Non-pigmented ciliary epithelial cell (primary cell): ENCODE measurements at places on chromosomes 1 and 21.

GRCh38 chr1:58608297-58608696, 31.2 kb upstream of the TACSTD2 start:
- DNase-seq: no peak

DNA sequence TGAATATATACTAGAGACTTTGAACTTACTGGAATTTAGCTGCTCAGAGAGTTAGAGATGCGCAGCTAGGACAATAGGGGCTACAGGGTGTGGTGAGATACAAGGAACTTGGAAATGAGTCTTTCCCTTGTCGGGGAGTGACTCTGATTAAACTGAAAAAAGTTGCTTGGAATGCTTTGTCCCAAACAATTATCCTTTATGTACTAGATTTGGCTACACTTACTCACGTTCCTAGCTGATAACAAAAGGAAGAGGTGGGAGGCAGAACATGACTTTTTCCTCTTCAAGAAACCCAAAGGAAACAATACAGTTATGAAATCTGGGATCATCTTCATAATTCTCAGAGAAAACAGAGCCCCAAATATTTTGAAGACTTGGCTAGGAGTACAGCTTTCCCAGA, 6.9 kb upstream of the CGN start:
- DNase-seq: no peak

GRCh38 chr1:176167210-176167609, 39.9 kb downstream of the COP1 start:
- DNase-seq: no peak

- DNase-seq: peak; percentile 95
Observed at GRCh38 chr1:1264868-1265272, 8.8 kb downstream of the UBE2J2 start.

DNA sequence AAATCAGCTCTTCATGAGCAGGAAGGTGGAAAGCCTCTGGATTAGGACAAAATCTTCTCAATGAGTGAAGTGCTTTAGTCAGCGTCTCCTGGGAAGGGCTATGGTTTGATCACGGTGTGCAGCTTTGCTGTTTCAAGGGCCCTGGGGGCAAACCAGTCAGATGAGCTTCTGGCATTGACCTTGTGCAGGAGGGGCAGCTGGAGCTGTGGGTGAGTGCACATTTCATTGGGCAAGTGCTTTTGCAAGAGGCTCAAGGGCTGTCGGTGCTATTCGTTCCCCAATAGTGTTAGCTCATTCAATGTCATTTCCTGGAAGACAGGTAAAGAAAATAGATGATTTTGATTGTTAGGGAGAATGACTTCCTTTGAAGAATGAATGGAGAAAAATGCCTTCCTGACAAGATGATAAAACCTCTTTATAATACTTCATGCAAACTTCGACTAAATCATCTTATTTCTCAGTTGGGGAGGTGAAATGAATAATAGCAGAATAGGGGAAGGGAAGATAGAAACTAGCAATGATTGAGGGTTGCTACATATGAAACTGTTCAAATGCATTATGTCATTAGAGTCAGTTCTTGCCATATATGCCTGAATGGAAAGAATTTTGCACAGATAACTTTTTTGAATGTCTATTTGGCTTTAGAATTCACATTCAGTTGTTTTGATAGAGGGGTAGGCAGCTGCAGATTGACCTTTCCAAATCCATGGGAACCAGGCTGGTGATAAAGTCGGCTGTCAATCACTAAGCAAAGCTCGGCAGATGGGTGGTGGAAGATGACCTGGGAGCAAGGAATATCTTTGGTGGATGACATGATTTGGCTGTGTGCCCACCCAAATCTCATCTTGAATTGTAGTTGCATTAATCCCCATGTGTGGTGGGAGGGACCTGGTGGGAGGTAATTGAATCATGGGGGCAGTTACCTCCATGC, 12.9 kb upstream of the DISC1 start:
- no peak for DNase-seq

DNA sequence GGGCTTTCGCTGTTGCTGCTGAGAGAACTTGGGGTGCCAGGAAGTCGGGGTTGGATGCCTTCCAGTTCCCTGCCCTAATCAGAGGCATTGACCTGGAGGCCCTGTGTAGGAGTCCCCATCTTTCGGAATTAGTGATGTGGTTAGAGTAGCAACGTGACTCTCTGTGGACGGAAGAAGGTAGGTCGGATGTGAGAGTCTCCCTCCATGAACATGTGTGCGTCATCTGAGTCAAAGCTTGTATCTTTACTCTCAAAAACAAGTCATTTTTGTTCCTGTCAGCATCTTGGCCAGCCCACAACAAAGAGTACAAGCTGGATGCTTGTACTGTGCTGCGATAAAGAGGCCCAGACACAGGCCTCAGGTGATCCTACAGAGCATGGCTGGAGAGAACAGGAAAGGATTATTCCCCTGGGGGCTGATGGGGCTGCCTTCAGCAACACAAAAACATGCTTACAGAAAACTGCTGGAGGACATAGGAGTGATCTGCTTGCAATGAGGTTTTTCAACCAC, 31.0 kb upstream of the IL10 start:
- DNase-seq: no peak

- DNase-seq: no peak
Observed at GRCh38 chr1:40266786-40267535, 8.9 kb downstream of the ZMPSTE24 start.

- DNase-seq: no peak
Observed at GRCh38 chr1:175166746-175167145, 25.8 kb downstream of the KIAA0040 start.

- no peak for DNase-seq
Observed at GRCh38 chr21:44376606-44377005, 23.2 kb downstream of the TRPM2 start.

- DNase-seq: no peak
Observed at GRCh38 chr1:66933887-66934700, 9.3 kb downstream of the MIER1 start.

DNA sequence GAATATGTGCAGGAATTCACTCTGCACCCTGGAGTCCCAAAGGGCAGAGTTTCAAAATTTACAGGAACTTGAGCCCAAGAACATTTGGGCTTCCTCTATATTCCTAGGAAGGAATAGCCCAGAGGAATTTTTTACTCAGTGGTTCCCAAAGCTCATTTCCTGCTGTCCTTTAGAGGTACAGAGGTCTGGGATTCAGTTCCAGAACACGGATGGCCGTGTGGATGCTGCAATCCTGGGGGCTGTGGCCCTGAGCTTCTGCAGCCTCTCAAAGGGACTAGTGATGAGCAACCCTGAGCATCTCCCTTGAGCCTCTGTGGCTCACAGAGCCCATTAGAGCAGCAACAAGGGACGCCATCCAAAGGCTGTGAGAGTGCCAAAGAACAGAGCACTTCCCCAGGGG, 10.1 kb upstream of the RHOU start:
- no peak for DNase-seq

DNA sequence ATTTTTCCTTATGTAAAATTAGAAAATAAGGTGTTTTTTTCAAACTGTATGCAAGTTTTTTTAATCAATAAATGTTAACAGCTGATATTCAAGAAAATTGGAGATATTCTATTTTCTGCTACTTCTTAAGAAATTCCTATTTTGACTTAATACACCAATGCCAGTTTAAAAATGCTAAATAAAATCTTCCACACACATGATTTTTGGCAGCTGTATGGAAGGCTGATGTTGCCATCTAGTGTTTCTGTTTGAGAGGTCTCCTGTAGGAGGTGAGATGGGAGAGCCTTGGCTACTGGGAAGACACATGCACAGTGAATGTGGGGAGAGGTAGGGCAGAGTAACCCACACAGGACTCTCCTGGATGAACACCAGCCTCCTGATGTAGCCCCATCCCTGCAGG, 29.2 kb upstream of the OR2B11 start:
- DNase-seq: no peak

DNA sequence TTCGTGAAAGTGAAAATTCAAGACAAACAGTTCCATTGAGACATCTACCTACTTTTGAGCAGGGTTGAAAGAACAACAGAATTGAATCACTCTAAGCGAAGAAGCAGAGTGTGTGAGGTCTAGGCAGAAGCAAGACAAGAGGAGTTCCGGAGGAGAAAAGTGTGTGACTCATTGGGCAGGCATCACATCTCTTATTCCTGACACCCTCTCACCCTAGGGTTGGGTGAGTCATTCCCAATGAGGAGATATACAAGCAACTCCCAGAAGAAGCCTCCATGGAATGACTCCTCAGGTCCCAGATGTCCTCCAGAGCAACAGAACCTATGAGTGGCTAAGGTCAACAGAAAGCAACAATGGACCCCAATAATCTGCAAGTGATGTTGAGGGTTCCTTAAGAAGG, 138.1 kb downstream of the TPR start:
- DNase-seq: peak; percentile 88
